ENCODE measurements at places on chromosomes 5 and 9.

- peak; percentile 76 for DNase-seq
Observed at GRCh38 chr9:129068990-129069861, 11.7 kb upstream of the DOLPP1 start.

DNA sequence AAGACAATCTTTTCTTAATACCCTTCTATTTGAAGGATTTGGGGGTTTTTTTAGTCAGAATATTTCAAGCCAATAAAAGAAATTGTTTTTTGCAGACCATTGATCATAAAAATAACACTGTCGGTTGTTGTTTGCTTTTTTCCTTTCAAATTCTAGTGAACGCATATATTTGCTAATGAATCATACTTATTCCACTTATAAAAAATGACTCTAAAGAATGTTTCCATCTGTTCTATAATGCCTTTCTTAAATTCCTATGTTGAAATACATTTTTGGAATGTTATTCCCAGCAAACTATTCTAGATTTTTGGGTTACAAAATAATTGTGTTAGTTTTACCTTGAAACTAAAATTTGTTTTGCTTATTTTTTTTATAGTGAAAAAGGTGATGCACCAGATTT, 32.2 kb downstream of the CWC27 start:
- DNase-seq, result no peak

- no peak for DNase-seq
Observed at GRCh38 chr5:98527846-98528245, 245.6 kb upstream of the RGMB start.

GRCh38 chr5:117496801-117497200, 922.2 kb upstream of the SEMA6A start:
- DNase-seq, result no peak

GRCh38 chr5:175582697-175583096, 75.2 kb upstream of the HRH2 start:
- DNase-seq, result no peak

GRCh38 chr9:121013911-121014310, 36.2 kb downstream of the C5 start:
- DNase-seq, result no peak

DNA sequence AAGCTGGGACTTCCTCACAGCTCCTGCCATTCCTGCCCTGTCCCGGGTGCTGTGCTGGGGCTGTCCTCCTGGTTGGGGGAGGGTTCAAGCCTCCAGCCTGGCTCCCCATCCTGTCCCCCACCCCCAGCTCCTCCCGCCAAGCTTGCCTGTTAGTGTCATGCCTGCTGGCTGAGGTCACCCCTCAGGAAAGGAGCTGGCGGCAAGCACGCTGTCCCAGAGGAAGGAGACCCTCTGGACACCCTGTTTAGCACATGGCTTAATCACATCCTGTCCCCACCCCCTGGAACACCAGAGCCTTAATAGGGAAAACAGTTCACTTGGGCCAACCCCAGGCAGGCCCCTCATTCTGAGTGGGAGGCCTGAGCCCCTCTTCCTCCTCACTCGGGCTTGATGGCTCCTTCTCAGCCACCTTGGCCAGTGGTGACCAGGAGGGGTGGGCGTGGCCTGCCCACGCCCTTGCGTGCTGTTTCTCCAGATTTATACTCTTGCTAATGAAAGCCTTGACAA, 9.2 kb upstream of the PHYHD1 start:
- DNase-seq, result no peak

DNA sequence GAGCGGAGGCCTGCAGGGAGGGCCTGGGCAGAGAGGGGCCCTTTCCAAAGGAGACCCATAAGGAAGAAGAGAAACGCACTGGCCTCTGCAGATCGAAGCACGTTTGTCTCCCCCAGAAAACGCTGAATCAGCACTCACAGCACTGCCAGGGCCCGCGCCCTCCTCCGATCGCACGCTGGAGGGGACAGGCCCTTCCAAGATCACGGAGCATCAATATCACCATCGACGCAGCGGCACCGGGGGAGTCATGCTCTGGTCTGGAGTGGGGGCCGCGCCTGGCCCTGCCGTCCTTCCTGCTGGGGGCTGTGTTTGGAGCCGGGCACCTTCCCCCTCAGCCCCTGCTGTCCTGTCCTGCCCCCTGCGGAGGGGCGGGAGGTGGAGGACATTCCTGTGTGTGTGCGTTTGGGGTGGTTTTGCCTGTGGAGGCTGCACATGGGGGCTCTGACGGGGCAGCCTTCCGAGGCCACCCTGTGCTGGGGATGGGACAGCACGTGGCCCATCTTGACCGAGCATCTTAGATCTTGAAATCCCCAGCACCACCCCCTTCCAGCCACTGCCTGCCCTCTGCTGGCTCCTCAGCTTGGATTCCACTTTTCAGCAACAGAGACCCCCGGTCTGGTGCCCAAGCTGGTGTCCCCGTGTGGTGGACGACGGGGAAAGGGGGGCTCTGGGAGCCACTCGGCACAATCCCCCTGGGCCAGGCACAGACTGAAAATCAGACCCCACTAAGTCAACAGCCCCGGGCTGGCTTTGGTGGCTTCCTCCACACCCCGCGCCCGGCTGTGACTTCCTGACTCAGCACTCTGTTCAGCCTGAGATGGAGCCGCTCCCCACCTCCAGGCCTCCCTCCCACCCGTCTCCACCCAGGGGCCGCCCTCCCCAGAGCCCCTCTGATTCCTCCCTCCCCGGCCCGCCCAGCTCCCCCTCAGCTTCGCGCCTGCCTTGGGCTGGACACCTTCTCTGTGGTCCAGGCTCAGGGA, 8.3 kb downstream of the TMEM250 start:
- DNase-seq, result peak; percentile 78

GRCh38 chr9:96688187-96688586, 33.1 kb upstream of the PRXL2C start:
- DNase-seq, result no peak

- no peak for DNase-seq
Observed at GRCh38 chr9:13446286-13446937, 166.9 kb upstream of the MPDZ start.

DNA sequence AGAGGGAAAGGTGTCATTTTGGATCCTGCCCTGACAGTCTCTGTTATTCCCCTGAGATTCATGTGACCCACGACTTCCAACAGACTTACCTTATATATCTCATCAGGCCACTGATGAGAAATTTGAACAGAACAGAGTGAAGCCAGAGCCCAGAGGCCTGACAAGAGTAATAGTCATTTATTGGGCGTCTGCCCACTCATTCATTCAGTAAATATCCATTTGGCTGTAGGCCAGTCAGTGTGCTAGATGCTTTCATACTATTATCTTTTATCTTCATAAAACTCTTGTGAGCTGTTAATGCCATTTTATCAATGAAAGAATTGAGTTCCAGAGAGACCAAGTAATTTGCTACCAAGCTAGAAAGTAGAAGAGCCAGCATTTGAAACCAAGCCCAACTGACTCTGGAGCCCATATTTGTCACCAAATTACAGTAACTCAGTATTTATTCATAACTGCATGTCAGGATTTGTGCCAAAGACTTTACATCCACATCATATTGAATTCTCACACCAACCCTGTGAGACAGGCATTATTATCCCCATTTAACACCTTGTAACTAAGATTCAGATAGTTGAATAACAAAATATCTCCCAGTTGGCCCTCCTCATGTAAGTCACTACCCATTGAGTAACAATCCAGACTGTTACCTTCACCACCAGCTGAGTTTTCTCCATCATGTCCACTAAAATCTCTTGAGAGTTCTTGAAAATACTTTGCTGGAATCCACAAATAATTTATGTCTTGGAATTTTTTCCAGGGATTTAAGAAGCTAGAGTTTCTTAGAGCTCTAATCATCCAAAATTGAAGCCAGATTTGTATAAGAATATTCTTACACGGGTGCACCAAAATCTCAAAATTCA, 2.5 kb downstream of the PTPDC1 start:
- no peak for DNase-seq

DNA sequence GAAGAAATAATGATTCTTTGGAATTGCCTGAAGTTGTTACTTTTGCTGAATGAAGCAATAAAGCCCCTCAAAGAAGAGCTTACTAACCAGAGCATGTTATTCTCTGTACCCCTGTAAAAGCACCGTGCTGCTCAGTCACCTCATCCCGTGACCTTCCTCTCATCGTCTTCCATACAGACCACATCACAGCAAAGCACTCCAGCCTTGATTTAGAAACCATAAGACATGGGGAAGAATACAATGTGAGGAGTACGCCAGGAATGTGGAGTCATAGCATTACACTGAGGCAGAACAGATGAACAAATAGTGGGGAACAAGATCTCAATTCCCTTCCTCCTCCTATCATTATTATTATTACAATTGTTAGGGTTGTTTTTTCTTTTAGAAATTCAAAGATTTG, 49.1 kb downstream of the ERAP1 start:
- no peak for DNase-seq

DNA sequence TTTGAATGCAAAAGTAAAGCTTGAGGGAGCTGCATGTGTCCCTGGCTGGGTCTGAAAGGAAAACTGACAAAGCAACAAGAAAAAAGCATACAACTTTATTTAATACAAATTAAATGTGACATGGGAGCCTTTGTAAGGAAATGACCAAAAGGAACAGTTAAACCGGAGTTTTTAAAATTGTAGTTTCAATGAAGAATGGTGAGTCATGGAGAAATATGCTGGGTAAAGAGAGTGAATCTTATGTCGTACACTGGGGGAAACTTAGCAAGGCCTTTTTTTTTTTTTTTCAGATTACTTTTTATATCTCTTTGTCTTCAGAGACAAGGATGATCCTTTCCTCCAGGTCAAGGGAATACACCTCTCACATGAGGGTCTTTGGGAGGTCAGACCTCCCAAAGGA, 50.1 kb upstream of the FBXL17 start:
- no peak for DNase-seq

DNA sequence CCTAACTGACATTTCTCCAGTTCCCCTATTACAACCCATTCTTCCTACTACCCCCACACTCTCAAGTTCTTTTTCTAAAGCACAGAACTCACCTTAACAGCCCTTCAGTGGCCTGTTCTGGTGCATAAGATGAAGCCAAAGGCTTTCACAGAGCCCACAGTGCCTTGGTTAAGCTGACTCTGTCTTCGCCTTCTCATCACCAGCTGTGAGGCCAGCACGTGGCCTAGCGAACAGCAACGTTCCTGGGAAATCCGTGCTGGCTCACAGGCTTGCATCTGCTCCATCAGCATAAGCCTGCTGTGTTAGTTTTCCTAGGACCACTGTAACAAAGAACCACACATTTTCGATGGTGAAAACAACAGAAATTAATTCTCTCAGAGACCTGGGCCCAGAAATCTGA, 67.9 kb upstream of the LPAR1 start:
- DNase-seq, result no peak

DNA sequence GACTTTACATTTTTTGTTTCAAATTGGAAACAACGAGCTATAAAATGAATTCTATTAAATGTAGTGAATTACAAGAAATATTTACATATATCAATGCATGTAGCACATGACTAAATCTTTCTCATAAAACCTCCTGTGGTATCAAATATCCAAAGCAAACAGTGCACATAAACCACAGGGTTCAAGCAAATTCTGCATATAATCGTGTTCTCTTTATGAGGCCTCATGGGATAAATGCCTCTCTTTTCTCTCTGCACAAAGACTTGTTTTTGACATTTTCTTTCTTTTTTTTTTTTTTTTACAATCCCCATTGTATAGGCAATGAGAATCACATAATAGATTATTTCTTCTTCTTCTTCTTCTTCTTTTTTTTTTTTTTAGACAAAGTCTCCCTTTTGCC, 1117.2 kb upstream of the DMAC1 start:
- DNase-seq, result no peak

DNA sequence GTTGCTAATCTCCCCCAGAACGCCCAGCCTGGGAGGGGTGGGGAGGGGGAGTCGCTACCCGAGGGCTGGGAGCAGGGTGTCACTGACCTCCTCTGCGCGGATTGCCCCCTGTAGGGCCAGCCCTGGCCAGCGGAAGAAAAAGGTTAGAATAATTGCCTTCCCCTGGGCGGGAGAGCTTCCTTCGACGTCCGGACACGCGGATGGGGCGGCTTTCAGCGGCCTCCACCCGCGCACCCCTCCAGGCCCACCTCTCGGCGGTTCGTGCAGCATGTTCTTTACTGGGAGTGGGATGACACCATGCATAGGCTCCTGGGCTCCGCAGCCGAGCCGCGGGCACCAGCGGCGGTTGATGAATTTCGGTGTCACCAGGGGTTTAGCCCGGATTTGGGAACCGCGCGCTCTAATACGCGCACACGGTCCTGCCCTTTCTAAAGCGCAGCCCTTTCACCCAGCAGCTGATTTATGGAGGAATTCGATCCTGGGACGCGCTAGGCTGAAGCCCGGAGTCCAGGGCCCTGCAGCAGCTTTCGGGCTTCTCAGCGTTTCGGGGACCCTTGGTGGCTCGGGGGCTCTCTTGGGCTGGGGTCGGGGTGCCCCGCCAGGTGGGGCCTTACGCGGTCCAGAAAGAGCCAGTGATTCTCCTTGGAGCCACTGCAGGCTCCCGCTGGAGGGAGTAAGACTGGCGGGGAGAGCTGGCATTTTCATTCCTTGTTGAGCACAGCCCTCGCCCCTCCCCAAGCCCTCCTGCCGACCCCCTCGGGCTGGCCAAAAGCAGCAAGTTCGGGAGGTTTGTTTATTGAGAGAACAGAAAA, 10.1 kb downstream of the LMX1B start:
- DNase-seq, result no peak

- no peak for DNase-seq
Observed at GRCh38 chr9:115292584-115293279, 174.8 kb upstream of the TNC start.

DNA sequence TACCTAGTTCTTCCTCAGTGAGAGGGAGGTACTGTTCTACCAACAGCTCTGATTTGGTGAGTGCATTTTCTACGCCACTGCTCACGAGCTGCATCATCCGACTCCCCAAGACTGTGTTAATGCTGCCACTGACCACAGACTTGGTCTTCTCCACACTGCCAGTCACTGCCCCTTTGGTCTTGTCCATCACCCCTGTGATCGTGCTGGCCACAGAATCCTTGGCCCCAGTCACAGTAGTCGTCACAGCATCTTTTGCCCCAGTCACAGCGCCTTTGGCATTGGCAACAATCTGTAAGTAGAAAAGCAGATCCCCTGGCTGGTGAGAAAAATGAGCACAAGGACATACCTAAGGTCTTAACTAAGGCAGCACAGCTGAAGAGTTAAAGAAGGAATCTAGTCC, 6.4 kb downstream of the PLIN2 start:
- no peak for DNase-seq

DNA sequence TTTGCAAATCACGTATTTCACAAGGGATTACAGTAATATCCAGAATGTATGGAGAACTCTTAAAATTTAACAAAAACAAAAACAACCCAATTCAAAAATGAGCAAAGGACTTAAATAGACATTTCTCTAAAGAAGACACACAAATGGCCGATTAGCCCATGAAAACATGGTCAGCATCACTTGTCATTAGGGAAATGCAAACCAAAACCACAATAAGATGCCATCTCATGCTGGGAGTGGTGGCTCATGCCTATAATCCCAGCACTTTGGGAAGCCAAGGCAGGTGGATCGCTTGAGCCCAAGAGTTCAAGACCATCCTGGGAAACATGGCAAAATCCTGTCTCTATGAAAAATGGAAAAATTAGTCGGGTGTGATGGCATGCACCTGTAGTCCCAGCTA, 120.2 kb downstream of the SUSD1 start:
- no peak for DNase-seq

DNA sequence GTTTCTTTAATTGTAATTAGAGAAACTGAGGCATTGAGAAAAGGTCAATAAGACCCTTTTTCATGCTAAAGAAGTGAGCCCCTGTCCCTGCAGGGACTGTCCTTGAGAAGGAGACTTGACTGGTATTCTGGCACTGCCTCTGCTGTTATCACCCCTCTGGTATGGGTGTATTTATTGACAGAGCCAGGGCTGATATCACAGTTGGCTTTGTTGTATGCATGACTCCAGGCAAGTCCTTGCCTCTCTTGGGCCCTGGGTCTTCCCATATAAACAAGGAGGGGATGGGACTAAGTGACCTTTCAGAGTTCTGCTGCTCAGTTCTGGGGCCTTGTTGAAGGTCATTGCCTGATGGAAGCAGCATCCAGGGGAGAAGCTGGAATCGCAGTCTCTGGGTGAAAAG, 71.8 kb upstream of the PPARGC1B start:
- no peak for DNase-seq

Measured in activated CD4-positive, alpha-beta T cell treated with anti-CD3 and anti-CD28 coated beads for 36 hours (primary cell).